Tibial artery (tissue), 4 donors: ENCODE measurements at places on chromosomes 7 and 10.
A peak's percentile ranks its signal among the peaks of the same experiment; 100 is the strongest.

GRCh38 chr7:30841025-30841735, 70.0 kb downstream of the MINDY4 start:
- H3K27me3 ChIP-seq, result no peaks in the 10 kb centered on the region
- peaks cover 13% of the 10 kb centered on the region for H3K4me1 ChIP-seq
- no peaks in the 10 kb centered on the region for H3K36me3 ChIP-seq
- H3K27ac ChIP-seq, result no peak overlapping the region

- H3K27me3 ChIP-seq, result no peaks in the 10 kb centered on the region
- H3K36me3 ChIP-seq, result no peaks in the 10 kb centered on the region
- no peak overlapping the region for H3K4me3 ChIP-seq
- no peak for DNase-seq
- H3K4me1 ChIP-seq, result peaks cover 6% of the 10 kb centered on the region
Measured at GRCh38 chr7:129315960-129316359, 91.1 kb downstream of the AHCYL2 start.

DNA sequence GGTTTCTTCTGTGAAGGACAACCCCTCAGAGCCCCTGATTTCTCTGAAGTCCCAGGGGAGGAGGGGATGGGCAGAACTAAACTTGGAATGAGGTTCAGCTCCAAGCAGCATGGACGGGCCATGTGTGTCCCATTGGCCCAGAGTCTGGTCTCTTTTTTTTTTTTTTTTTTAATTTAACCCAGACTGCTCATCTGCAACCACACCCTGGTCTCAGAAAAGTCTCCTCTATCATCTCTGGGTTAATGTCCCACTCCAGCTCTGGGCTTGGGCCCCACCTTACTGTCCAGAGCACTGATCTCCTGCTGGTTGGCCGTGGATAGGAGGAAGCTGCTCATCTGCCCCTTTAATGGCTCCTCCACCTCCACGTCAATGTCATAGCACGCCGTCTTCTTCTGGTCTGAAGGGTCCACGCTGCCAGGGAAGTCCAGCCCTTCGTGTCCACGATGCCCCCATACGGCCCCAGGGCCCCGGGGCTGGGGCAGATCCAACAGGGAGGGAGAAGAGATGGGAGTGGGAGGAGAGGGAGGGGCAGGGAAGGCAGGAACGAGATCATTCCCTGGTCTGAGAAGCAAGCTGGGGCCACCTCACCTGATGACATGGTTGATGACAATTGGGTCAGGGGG, 7.7 kb downstream of the CHPF2 start:
- H3K36me3 ChIP-seq, result peaks cover 81% of the 10 kb centered on the region
- H3K27ac ChIP-seq, result no peak overlapping the region
- no peaks in the 10 kb centered on the region for H3K27me3 ChIP-seq
- H3K4me1 ChIP-seq, result peaks cover 23% of the 10 kb centered on the region

DNA sequence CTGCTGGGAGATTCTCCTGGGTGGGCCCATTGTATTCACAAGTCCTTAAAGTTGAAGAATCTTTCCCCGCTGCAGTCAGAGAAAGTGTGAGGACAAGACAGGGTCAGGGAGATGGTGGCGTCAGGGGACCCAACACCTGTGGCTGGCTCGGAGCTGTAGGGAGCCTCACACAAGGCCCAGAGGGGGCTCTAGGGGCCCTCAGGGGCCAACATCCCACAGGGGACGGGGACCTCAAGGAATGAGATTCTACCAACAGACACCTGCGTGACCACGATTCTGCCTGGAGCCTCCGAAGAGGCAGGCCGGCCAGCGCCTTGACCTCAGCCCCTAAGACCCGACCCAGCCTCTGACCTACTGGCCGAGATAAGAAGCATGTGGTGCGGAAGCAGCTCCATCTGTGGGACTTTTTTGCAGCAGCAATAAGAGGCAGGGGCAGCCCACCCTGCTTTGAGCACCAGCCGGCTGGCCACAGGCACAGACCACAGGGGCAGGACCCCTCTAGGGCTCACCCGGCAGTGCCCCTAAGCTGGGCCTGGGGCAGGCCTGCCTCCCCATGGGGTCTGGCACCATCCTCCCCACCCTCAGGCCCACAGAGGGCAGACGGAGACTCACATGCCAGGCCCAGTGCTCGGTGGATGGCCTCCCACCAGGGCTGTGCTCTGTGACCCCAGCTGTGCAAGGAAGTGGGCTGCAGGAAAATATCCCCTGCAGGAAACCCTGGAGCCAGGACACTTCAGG, 13.2 kb downstream of the RASGEF1A start:
- H3K36me3 ChIP-seq, result no peaks in the 10 kb centered on the region
- peaks cover 14% of the 10 kb centered on the region for H3K27me3 ChIP-seq
- no peak overlapping the region for H3K4me3 ChIP-seq
- DNase-seq, result no peak
- no peaks in the 10 kb centered on the region for H3K4me1 ChIP-seq
- H3K27ac ChIP-seq, result no peak overlapping the region

GRCh38 chr7:32147546-32148268, 77.5 kb upstream of the PDE1C start:
- DNase-seq, result no peak
- H3K27me3 ChIP-seq, result no peaks in the 10 kb centered on the region
- no peaks in the 10 kb centered on the region for H3K36me3 ChIP-seq
- H3K4me3 ChIP-seq, result no peak overlapping the region
- no peak overlapping the region for H3K27ac ChIP-seq
- H3K4me1 ChIP-seq, result no peaks in the 10 kb centered on the region

DNA sequence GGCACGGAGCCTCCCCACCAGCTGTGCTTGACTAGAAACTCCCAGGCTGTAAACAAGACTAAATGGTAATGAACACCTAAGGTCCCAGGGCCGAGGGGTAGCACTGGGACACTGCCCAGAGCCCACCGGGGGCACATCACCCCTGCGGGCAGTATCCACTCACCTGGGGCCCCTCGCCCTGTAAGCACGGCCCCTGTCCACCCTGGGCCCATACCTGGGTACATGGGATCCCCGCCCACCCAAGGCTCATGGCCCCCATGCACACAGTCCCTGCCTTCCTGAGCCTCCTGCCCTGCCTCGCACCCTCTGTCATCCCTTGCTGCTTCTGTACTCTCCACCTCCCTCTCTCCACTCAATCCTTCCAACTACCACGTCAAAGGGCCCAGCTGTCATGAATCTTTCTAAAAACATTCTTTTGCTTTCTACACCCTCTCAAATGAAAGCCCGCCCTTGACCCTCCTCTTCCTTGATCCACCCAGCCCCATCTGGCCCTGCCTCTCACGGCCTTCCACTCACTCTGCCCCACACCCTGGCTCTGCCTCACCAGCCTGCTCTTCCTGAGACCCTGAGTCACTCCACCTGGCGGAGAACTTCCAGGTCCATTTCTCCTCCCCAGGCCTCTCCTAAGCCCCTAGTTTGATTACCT, 173.1 kb downstream of the PARD3 start:
- no peak overlapping the region for H3K4me3 ChIP-seq
- H3K4me1 ChIP-seq, result peaks cover 15% of the 10 kb centered on the region
- H3K36me3 ChIP-seq, result no peaks in the 10 kb centered on the region
- no peak overlapping the region for H3K27ac ChIP-seq

- H3K36me3 ChIP-seq, result no peaks in the 10 kb centered on the region
- peaks cover 15% of the 10 kb centered on the region for H3K4me1 ChIP-seq
- H3K4me3 ChIP-seq, result no peak overlapping the region
- no peak for DNase-seq
- peaks cover 2% of the 10 kb centered on the region for H3K27me3 ChIP-seq
Measured at GRCh38 chr7:23600236-23600635, 3.1 kb downstream of the CCDC126 start.

GRCh38 chr10:88555190-88555908, 27.8 kb downstream of the RNLS start:
- H3K27me3 ChIP-seq, result no peaks in the 10 kb centered on the region
- DNase-seq, result no peak
- H3K36me3 ChIP-seq, result no peaks in the 10 kb centered on the region
- no peak overlapping the region for H3K4me3 ChIP-seq

GRCh38 chr7:34991938-34992840, 45.1 kb downstream of the DPY19L1 start:
- no peak overlapping the region for H3K4me3 ChIP-seq
- H3K36me3 ChIP-seq, result no peaks in the 10 kb centered on the region
- DNase-seq, result no peak
- no peaks in the 10 kb centered on the region for H3K4me1 ChIP-seq
- H3K27ac ChIP-seq, result no peak overlapping the region
- H3K27me3 ChIP-seq, result no peaks in the 10 kb centered on the region

- no peaks in the 10 kb centered on the region for H3K4me1 ChIP-seq
- H3K4me3 ChIP-seq, result no peak overlapping the region
- H3K36me3 ChIP-seq, result no peaks in the 10 kb centered on the region
- no peak overlapping the region for H3K27ac ChIP-seq
- DNase-seq, result no peak
Measured at GRCh38 chr7:158239290-158239981, 348.2 kb downstream of the PTPRN2 start.

- no peaks in the 10 kb centered on the region for H3K36me3 ChIP-seq
- H3K4me3 ChIP-seq, result peak overlapping the region; percentile 89
- H3K4me1 ChIP-seq, result peaks cover 27% of the 10 kb centered on the region
- DNase-seq, result peak; percentile 57
- no peaks in the 10 kb centered on the region for H3K27me3 ChIP-seq
- peak overlapping the region; percentile 94 for H3K27ac ChIP-seq
Measured at GRCh38 chr10:6200734-6201515, 1.8 kb upstream of the PFKFB3 start.

DNA sequence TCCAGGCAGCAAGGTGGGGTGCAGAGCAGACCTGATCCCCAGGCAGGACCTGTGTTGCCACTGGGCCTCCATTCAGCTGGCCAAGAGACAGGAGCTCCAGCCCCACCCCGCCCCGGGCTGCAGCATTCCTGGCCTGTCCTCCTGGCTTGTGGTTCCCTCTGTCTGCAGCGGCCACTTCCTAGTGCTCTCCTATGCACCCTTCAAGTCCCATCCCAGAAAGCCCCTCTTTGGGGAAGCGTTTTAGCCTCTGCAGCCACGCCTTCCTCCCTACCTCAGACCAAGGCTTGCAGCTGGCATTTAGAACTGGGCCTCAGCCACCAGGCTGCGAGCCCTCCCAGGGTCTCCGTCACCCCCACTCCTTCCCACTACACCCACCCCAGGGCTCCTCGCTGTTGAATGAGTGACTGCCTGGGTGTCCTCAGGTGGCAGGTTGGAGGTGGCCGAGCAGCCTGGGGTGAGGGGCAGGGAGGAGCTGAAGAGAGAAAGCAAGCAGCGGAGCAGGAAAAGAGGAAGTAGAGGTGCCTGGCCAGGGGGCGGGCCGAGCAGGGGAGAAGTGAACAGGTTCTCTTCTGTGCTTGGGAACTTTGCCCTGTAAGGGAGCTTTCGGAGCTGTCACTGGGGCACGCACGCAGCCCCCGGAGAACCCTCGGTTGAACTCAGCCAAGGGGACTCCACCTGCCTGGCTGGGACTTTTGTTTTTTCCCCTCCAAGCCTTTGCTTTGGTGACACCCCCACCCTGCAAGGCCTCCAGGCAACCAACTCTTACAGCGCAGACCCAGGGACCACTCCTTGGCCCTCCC, 109.1 kb upstream of the TNRC18 start:
- H3K36me3 ChIP-seq, result peaks cover 19% of the 10 kb centered on the region
- H3K27me3 ChIP-seq, result no peaks in the 10 kb centered on the region
- H3K4me3 ChIP-seq, result peak overlapping the region; percentile 90
- peak; percentile 49 for DNase-seq
- peak overlapping the region; percentile 98 for H3K27ac ChIP-seq

GRCh38 chr7:93622036-93623033, 47.8 kb upstream of the CALCR start:
- H3K27me3 ChIP-seq, result no peaks in the 10 kb centered on the region
- DNase-seq, result no peak
- no peak overlapping the region for H3K4me3 ChIP-seq
- H3K27ac ChIP-seq, result no peak overlapping the region
- no peaks in the 10 kb centered on the region for H3K36me3 ChIP-seq

- H3K4me3 ChIP-seq, result peak within 1 kb of the TSS; percentile 58
- no peaks in the 10 kb centered on the region for H3K27me3 ChIP-seq
Measured at GRCh38 chr7:11831736-11832495, at the start of gene THSD7A. Gene THSD7A (minus strand): TSS chr7:11832198. CDS start chr7:11831946, 252 bp downstream.

- no peaks in the 10 kb centered on the region for H3K36me3 ChIP-seq
- H3K27me3 ChIP-seq, result no peaks in the 10 kb centered on the region
- peak overlapping the region; percentile 24 for H3K27ac ChIP-seq
- no peak overlapping the region for H3K4me3 ChIP-seq
- H3K4me1 ChIP-seq, result peaks cover 18% of the 10 kb centered on the region
Measured at GRCh38 chr7:23074443-23075261, 30.9 kb upstream of the KLHL7 start.

GRCh38 chr7:78124216-78124615, 325.6 kb downstream of the PHTF2 start:
- H3K4me1 ChIP-seq, result no peaks in the 10 kb centered on the region
- no peak for DNase-seq
- H3K36me3 ChIP-seq, result peaks cover 11% of the 10 kb centered on the region
- no peak overlapping the region for H3K27ac ChIP-seq

DNA sequence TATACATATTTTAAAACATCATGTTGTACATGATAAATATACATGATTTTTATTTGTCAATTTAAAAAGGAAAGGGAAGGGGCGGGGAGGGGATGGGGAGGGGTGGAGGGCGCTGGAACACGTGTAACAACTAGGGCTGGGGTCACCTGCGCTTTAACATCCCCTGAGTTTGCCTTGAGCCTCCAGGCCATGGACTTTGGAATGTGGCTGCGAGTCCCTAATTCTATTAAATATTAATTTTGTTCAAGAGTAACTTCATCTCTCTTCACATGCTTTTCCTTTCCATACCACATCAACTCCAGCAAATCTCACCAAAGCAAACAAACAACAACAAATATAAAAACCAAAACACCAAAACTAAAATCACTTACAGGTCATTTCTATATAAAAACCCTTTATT, 10.6 kb downstream of the IFIT5 start:
- no peaks in the 10 kb centered on the region for H3K4me1 ChIP-seq
- H3K36me3 ChIP-seq, result no peaks in the 10 kb centered on the region
- DNase-seq, result no peak
- H3K27ac ChIP-seq, result no peak overlapping the region
- H3K4me3 ChIP-seq, result no peak overlapping the region

GRCh38 chr7:32164341-32164996, 94.3 kb upstream of the PDE1C start:
- H3K27me3 ChIP-seq, result no peaks in the 10 kb centered on the region
- no peak overlapping the region for H3K4me3 ChIP-seq
- H3K36me3 ChIP-seq, result no peaks in the 10 kb centered on the region
- H3K4me1 ChIP-seq, result peaks cover 14% of the 10 kb centered on the region
- no peak for DNase-seq
- no peak overlapping the region for H3K27ac ChIP-seq

- no peak overlapping the region for H3K27ac ChIP-seq
- no peak overlapping the region for H3K4me3 ChIP-seq
- peaks cover 10% of the 10 kb centered on the region for H3K4me1 ChIP-seq
- no peak for DNase-seq
Measured at GRCh38 chr10:124315591-124316270, 103.0 kb downstream of the OAT start.

- no peaks in the 10 kb centered on the region for H3K36me3 ChIP-seq
- H3K4me3 ChIP-seq, result no peak overlapping the region
- no peaks in the 10 kb centered on the region for H3K27me3 ChIP-seq
- no peak for DNase-seq
Measured at GRCh38 chr10:89699581-89700064, 1.8 kb upstream of the KIF20B start.

- no peak for DNase-seq
- no peak overlapping the region for H3K4me3 ChIP-seq
- no peaks in the 10 kb centered on the region for H3K27me3 ChIP-seq
- no peaks in the 10 kb centered on the region for H3K4me1 ChIP-seq
- H3K36me3 ChIP-seq, result no peaks in the 10 kb centered on the region
Measured at GRCh38 chr7:64599359-64599758, 36.5 kb upstream of the ZNF680 start.

GRCh38 chr10:6487920-6488319, 92.2 kb downstream of the PRKCQ start:
- DNase-seq, result no peak
- no peaks in the 10 kb centered on the region for H3K4me1 ChIP-seq
- no peaks in the 10 kb centered on the region for H3K36me3 ChIP-seq
- no peak overlapping the region for H3K4me3 ChIP-seq
- no peaks in the 10 kb centered on the region for H3K27me3 ChIP-seq

GRCh38 chr10:112000466-112000865, 183.1 kb downstream of the GPAM start:
- H3K36me3 ChIP-seq, result no peaks in the 10 kb centered on the region
- peak overlapping the region; percentile 10 for H3K27ac ChIP-seq
- H3K27me3 ChIP-seq, result no peaks in the 10 kb centered on the region
- DNase-seq, result peak; percentile 57
